ENCODE measurements at places on chromosomes 1 and 21. TPM values are rescaled to one million over a fixed set of nuclear protein-coding genes. Genes with fewer than 3 reads are reported as not detected.

- no peak overlapping the region for H3K4me3 ChIP-seq
- no peaks in the 10 kb centered on the region for H3K36me3 ChIP-seq
- no peak overlapping the region for H3K27ac ChIP-seq
- H3K27me3 ChIP-seq = no peaks in the 10 kb centered on the region
- no peak for DNase-seq
These were observed 107.2 kb downstream of the RABGAP1L start for GRCh38 chr1:174266476-174266875.

DNA sequence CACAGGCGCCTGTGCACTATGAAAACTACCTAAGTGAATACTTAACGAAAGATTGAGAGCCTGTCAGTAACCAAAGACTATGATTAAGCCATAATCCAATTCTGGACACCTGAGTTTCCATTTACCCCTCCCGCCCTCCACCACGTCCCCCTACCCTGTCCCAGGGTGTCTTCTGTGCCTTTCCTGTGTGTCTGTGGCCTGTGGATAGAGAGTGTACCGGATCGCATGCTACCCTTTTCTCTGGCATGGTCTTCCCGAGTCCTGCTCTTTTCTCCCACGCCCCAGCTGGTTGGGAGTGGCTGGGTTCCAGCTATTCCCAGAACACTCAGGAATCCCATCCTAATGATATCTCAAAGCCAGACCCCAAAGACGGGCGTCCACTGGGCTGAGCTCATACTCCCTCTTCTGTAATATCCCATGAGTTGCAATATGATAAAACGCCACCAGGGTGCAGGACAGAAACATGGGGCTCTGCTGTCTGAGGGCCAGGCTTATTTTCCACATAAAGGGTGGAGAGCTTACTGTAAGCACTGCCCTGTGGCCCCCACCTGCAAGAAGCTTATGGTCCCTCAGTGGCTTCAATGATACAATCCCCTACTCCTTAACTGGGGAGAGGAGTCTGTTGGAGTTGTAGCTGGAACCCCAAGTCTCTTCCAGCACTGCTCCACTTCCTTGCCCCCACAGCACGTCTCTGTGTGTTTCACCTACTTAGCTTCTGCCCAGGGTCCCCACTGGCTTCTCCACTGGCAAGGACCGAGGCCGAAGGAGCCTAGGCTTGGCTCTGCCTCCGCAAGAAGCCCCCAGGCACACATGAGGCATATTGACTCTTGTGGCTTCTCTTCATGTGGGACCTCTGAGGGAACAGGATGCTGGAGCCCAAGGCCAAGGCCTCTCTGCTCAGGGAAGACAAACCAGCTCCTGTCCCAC, 17.6 kb upstream of the ALX3 start:
- H3K36me3 ChIP-seq = no peaks in the 10 kb centered on the region
- no peak overlapping the region for H3K4me3 ChIP-seq
- no peak overlapping the region for H3K27ac ChIP-seq
- no peaks in the 10 kb centered on the region for H3K27me3 ChIP-seq
- peaks cover 24% of the 10 kb centered on the region for H3K4me1 ChIP-seq

DNA sequence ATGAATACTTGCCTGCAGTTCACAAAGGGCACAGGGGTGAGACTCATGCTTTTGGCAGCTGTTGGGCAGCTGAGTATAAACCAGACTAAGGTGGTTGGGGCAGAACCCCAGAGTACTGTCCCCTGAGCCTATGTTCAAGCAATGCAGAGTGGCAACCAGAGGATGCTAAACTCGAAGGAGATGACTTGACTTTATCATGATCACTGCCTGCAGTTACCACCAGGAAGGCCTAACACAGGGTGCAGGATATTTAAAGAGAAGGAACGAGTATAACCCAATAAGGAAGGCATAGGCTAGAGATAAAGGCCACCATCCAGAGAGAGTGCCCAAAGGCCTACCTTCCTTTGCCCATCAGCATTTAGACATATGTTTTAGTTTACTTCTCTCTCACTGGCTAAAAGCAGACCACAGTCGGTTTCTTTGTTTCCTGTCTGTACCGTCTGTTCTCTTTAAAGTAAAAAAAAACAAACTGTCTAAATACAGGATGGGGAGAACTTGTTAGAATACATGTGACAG, 83.3 kb downstream of the MPZL1 start:
- H3K4me3 ChIP-seq = no peak overlapping the region
- H3K4me1 ChIP-seq = peaks cover 9% of the 10 kb centered on the region
- H3K36me3 ChIP-seq = no peaks in the 10 kb centered on the region
- no peaks in the 10 kb centered on the region for H3K27me3 ChIP-seq
- no peak for DNase-seq

DNA sequence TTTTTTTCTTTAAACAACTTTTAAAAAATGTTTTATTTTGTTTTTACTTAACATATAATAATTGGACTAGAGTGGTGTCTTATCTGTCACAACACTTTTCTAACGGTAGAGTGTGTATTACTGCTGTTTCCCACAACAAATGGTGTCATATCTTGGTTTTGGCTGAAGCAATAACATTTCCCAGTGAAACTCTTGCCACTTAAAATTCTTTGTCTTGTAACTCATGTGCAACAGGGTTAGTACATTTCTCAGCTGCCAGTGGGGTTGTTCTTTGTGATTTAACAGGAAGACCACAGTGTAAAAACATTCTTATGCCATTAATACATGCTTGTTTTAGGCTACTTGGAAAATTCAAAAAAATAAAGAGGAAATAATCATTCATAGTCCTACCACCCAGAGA, 43.5 kb downstream of the ALPL start:
- no peaks in the 10 kb centered on the region for H3K4me1 ChIP-seq
- no peak for DNase-seq
- no peak overlapping the region for H3K27ac ChIP-seq
- H3K4me3 ChIP-seq = no peak overlapping the region

Gene S100A10
- total RNA-seq = 110 TPM

DNA sequence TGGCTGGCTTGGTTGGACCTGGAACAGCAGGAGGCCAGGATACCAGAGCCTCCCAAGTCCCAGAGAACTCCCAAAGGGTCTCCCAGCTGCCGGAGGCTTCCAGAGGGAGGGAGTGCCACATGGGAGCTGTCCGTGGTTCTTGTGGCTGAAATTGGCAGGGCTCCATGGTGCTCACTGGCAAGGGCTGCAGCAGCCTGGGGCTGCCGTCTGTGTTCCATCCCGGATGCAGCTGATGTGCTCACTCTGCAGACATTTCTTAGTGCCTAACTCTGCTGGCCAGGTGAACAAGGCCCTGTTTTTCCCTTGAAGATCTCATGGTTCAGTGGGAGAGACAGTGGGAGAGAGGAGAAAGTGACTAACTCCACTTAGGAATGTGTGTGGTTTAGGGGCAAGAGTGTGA, 261.1 kb downstream of the CAMTA1 start:
- H3K27me3 ChIP-seq = peaks cover 69% of the 10 kb centered on the region
- no peaks in the 10 kb centered on the region for H3K4me1 ChIP-seq
- no peaks in the 10 kb centered on the region for H3K36me3 ChIP-seq
- H3K27ac ChIP-seq = no peak overlapping the region
- H3K4me3 ChIP-seq = no peak overlapping the region
- DNase-seq = peak; percentile 30

GRCh38 chr1:20485527-20486456, at the start of gene CAMK2N1:
Gene CAMK2N1, minus strand, starts transcription at chr1:20486210. Its CDS starts 831 bp downstream, at chr1:20485379.
- DNase-seq = peak; percentile 92
- H3K4me3 ChIP-seq = peak within 1 kb of the TSS; percentile 78
- H3K27ac ChIP-seq = peak within 1 kb of the TSS; percentile 87
- no peaks in the 10 kb centered on the region for H3K27me3 ChIP-seq
- no peaks in the 10 kb centered on the region for H3K36me3 ChIP-seq

DNA sequence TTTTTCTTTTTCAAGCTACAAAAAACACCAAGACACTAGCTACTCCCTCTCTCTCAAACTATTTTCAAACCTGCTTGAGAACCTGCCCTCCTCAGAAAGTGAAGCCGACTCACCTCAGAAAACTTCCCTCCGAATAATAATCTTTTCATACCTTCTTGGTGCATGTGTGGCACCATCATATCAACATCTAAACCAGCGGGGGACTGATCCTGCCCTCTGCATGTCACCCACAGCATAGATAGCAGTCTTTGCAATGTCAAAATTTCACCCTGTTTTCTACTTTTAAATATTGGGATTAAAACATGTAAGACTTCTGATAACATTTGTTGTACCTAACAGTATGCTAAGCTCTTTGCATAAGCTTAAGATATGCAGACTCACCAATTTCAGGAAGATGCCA, 1260.3 kb downstream of the PLA2G4A start:
- H3K27me3 ChIP-seq = no peaks in the 10 kb centered on the region
- no peak overlapping the region for H3K4me3 ChIP-seq
- no peaks in the 10 kb centered on the region for H3K4me1 ChIP-seq
- no peaks in the 10 kb centered on the region for H3K36me3 ChIP-seq
- no peak overlapping the region for H3K27ac ChIP-seq
- DNase-seq = no peak

DNA sequence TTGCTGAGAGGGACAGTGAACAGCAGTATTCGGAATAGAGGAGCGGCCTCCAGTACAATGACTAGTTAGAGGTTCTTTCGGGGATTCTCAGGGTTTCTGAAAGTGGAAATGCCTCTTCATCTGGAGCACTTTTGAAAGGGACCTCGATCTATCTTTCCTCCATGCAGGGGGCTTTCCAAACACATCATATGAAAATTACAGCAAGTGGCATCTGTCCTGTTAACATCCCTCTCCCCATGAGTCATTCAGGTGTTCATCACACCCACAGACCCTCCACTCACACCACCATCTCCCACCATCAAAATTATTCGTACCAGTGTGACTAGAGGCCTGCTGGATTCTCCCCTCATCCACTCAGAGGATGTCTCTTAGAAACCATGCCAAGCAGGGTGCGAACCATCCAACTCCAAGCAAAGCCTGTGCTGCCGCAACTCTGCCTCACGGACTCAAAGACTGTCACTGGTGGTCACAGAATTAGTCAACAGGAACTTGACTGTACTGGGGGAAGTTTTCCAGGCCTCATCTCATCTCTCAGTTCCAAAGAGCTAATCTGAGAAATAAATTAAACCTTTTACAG, 211.1 kb downstream of the MRPL39 start:
- no peak overlapping the region for H3K4me3 ChIP-seq
- H3K27me3 ChIP-seq = no peaks in the 10 kb centered on the region
- DNase-seq = no peak

Gene HSF2BP
- 1.5 TPM for total RNA-seq

Gene UTP11
- total RNA-seq = 10.3 TPM

Gene TSPEAR
- total RNA-seq = not detected

DNA sequence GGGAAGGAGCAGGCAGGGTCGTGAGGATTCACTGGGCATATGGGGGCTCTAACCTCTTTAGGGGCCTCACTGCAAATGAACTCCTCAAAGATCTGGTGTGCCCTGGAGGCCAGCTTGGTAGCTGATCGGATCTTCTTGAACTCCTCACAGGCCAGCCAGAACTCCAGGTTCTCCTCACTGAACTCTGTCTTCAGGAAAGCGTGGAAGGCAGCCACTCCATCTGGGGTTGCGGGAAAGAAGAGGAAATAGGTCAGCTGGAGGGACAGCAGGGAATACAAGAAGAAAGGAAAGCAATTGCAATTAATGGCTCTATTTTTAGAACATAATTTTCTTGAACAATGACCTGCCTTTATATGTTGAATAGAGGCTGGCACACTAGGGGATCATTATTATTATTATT, 2.3 kb downstream of the RGS16 start:
- H3K36me3 ChIP-seq = peaks cover 17% of the 10 kb centered on the region
- H3K27me3 ChIP-seq = no peaks in the 10 kb centered on the region
- DNase-seq = no peak
- H3K4me1 ChIP-seq = peaks cover 31% of the 10 kb centered on the region
- H3K4me3 ChIP-seq = peak overlapping the region; percentile 11
- peak overlapping the region; percentile 18 for H3K27ac ChIP-seq

Gene FCRL4
- total RNA-seq = not detected

DNA sequence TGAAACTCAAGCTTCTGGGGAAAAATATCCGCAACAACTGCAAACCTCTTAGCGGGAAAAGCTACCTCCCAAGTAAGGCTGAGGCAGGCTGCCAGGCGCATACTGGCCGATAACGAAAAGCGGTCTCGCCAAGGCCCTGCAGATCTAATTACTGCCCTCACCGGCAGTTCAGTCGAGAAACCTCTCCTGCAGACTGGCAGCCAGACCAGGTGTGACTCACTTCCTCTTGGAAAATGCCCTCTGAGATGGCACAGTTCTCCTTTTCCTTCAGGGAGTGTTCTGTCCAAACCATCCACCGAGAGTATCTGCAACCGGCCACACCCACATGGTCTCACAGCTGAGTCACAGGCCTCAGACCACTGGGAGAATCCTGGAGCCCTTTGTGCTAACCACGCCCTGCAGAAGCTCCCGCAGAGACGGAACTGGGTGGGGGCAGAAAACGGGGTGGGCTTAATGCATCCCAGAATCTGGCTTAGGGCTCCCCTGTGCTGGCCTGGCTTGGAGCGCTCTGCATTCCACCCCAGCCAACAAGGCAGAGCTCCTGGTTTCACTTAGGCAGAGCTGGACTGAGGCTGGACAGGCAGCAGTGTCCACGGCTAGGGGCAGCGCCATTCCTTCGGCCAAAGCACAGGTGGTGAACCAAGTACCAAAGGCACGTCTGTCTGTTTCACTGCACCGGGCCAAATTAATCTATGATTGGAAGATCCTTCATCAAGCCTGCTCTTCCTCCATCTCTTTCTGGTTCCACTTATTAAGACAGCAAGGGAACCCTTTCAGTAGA, 1.2 kb downstream of the S100A10 start:
- H3K4me3 ChIP-seq = peak overlapping the region; percentile 80
- no peaks in the 10 kb centered on the region for H3K36me3 ChIP-seq
- DNase-seq = peak; percentile 90

Gene SLAMF7
- 0.45 TPM for total RNA-seq

DNA sequence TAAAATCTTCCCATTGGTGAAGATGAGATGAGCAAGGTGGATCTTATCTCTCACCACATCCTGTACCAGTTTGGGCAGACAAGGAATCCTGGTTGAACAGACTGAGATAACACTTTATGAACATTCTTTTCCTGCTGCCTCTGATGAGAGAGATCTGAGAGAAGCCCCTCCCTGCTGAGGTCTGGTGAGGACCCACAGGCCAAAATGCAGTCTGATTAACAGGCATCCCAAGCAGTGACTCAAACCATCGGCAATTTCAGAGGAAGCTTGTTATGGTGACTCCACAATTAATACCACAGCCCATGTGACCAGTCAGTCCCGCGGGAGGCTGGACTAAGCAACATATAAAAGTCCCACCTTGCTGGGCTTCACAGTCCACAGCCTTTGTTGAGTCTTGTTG, at the start of gene PRR9:
Gene PRR9 (plus strand): TSS at position 373 of the 400 bp plus-strand sequence. CDS start 561 bp downstream, outside the sequence.
- H3K27me3 ChIP-seq = no peaks in the 10 kb centered on the region
- no peaks in the 10 kb centered on the region for H3K36me3 ChIP-seq
- DNase-seq = no peak
- no peaks in the 10 kb centered on the region for H3K4me1 ChIP-seq
- H3K4me3 ChIP-seq = no peak within 1 kb of the TSS
- no peak within 1 kb of the TSS for H3K27ac ChIP-seq

Gene MCOLN2
- total RNA-seq = 27.2 TPM

Gene KCNA2
- total RNA-seq = 0.92 TPM

- no peak overlapping the region for H3K4me3 ChIP-seq
- no peaks in the 10 kb centered on the region for H3K36me3 ChIP-seq
- peaks cover 45% of the 10 kb centered on the region for H3K27me3 ChIP-seq
- DNase-seq = peak; percentile 20
- H3K27ac ChIP-seq = no peak overlapping the region
These were observed 41.8 kb upstream of the ACTRT2 start for GRCh38 chr1:2979191-2980072.

GRCh38 chr1:200969726-200970561, 53.6 kb downstream of the KIF21B start:
- DNase-seq = peak; percentile 57
- H3K27me3 ChIP-seq = no peaks in the 10 kb centered on the region
- H3K27ac ChIP-seq = no peak overlapping the region
- no peak overlapping the region for H3K4me3 ChIP-seq

Measured in stomach (tissue), 19 donors.